IMR-90 (cell line): ENCODE measurements at places on chromosomes 6 and 20. TPM values are rescaled to one million over a fixed set of nuclear protein-coding genes. Genes with fewer than 3 reads are reported as not detected.

Gene MICB
- total RNA-seq = 11.1 and 11.7 TPM in 2 replicates

DNA sequence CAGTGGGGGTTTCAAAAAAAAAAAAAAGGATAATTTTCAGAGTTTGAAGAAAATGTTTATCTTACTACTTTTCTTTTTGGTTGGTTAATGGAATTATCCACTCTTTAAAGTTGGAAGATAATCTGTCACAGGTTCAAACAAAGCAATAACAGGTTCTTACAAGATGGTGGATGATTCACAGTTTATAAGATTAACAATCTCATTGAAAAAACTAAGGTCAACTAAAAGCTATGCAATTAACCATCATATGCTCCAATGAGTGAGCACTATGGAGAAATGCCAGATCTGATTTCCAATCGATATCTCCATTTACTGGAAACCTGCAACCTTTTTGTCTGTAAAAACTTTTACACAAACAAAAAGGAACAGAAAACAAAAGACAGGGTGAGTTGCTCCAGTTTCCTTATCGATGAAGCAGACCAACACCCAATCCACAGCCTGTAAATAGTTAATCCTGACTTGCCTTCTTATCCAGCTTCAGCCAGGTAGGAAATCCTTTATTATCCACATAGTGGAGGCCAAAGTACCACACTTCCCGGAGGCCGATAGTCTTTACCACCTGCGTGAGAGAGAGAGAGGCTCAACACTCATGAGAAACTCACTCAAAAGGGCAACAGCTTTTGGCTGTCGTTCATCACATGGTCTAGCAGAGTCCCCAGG is 32.4 kb downstream of the EZR start:
- H3K27ac ChIP-seq = no peak overlapping the region
- H3K27me3 ChIP-seq = no peaks in the 10 kb centered on the region
- H3K4me1 ChIP-seq = peaks cover 2% of the 10 kb centered on the region; the same call in 1 of the 2 replicates
- no peak overlapping the region for H3K4me3 ChIP-seq
- no peak for DNase-seq
- H3K36me3 ChIP-seq = peaks cover 45% of the 10 kb centered on the region

DNA sequence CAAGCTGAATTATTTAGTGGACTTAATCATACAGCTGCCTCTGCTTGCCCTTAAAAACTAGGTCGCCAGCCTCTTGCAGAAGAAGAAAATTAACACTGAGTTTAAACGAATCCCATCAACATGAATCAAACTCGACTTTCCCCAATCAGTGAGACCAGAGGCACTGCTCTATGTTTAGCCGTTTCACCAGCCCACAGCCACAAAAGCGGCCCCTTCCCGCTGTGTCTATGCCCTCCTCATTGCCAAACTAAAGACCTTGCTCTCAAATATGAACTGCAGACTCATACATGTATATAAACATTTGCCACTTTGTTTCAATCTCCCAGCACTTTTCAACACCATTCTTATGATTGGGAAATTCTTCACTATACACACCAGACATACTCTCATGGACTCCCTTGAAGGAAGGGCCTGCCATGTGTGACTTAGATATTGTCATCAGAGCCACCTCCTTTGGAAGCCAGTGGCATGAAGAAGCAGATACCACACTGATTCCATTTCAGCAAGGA is 105.8 kb upstream of the ADGRF1 start:
- no peak for DNase-seq
- peaks cover 22% of the 10 kb centered on the region for H3K4me1 ChIP-seq
- no peaks in the 10 kb centered on the region for H3K27me3 ChIP-seq
- no peak overlapping the region for H3K4me3 ChIP-seq
- no peaks in the 10 kb centered on the region for H3K36me3 ChIP-seq

GRCh38 chr6:123986938-123987337 is 183.3 kb downstream of the NKAIN2 start:
- DNase-seq = no peak
- no peak overlapping the region for H3K27ac ChIP-seq
- H3K4me1 ChIP-seq = no peaks in the 10 kb centered on the region

Gene UBE2V1
- 20.1 and 41.4 TPM in 2 replicates for total RNA-seq

- H3K27me3 ChIP-seq = no peaks in the 10 kb centered on the region
- no peaks in the 10 kb centered on the region for H3K4me1 ChIP-seq
- H3K4me3 ChIP-seq = no peak overlapping the region
- DNase-seq = no peak
- no peak overlapping the region for H3K27ac ChIP-seq
Observed at GRCh38 chr6:47865206-47865605, 83.4 kb downstream of the OPN5 start.

- no peak overlapping the region for H3K27ac ChIP-seq
- DNase-seq = no peak
- no peak overlapping the region for H3K4me3 ChIP-seq
Observed at GRCh38 chr6:24307881-24308280, 50.0 kb downstream of the DCDC2 start.
